ENCODE measurements at places on chromosomes 5 and 9. TPM values are rescaled to one million over a fixed set of nuclear protein-coding genes. Genes with fewer than 3 reads are reported as not detected.
A peak's percentile ranks its signal among the peaks of the same experiment; 100 is the strongest.

Gene LECT2
- not detected for total RNA-seq

Gene CARTPT
- total RNA-seq: not detected

Gene GOLGA1
- total RNA-seq: 23.2 TPM

Gene RORB
- 2.9 TPM for total RNA-seq

Gene CARD9
- total RNA-seq: 0.36 TPM

Gene GSN
- 95.2 TPM for total RNA-seq

Gene JAKMIP2
- 0.48 TPM for total RNA-seq

Gene TMEFF1
- 0.83 TPM for total RNA-seq

Gene IRF1
- 18.2 TPM for total RNA-seq

DNA sequence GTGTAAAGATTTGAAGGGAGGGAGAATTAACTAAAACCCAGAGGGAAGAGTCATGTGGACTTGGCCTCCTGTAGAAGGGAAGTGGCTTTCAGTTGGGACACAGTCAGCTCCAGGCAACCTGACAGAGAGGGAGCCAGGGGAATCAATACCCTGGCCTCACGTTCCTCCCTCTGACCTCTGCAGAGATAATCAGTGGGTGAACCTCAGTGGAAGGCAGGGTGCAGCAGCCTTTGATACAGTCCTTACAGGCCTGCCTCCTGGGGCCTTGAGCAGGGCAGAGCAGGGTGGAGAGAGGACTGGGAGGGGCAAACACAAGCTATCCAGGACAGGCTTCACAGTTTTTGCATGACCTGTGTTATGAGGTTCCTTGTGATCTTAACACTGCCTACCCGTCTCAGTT, 61.9 kb upstream of the GPBP1 start:
- DNase-seq: no peak

DNA sequence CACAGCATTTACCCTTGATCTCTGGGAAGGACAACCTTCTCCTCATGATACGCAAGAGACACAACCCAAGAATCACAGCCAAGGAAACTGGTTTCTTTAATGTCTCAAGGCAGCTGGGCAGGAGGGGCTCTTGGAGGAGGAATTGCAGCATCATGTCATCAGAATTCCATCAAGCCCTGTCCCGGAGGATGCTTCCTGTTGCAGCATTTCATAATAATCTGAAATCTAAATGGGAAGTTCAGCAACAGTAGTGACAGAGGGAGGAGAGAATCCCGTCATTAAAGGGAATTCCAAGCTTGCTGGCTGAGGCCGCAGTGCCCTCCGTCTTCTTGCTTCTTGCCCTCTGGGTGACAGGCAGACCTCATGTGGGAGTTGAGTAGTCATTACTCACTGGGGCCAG, 192.7 kb downstream of the TENT4A start:
- DNase-seq: peak; percentile 48

GRCh38 chr5:113378514-113378913, 56.3 kb downstream of the TSSK1B start:
- DNase-seq: no peak

DNA sequence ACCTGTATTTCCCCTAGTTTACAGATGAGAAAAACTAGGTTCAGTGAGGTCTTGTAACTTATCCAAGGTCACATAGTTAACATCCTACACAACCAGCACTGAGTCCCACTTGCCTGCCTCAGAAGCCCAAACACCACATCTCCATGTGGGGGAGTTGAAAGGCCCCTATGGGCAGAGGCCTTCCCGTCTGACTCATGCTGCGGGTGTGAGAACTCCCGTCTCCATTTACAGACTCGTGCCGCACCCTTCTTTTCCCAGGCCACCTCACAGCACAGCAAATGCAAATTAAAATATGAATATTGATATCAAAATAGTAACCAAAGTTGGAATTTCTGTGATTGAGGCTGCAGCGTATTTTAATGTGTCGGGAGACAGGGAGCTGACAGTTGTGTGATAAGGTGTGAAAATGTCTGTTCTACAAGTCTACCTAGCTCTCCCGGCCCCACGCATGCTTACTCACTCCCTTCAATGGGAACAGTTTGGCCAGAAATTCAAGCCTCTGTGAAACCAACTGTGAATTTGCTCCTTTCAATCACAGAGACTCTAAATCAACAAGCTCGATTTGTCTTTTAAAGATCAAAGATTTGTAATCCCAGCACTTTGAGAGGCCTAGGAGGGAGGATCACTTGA, 90.1 kb downstream of the CRB2 start:
- DNase-seq: peak; percentile 98

DNA sequence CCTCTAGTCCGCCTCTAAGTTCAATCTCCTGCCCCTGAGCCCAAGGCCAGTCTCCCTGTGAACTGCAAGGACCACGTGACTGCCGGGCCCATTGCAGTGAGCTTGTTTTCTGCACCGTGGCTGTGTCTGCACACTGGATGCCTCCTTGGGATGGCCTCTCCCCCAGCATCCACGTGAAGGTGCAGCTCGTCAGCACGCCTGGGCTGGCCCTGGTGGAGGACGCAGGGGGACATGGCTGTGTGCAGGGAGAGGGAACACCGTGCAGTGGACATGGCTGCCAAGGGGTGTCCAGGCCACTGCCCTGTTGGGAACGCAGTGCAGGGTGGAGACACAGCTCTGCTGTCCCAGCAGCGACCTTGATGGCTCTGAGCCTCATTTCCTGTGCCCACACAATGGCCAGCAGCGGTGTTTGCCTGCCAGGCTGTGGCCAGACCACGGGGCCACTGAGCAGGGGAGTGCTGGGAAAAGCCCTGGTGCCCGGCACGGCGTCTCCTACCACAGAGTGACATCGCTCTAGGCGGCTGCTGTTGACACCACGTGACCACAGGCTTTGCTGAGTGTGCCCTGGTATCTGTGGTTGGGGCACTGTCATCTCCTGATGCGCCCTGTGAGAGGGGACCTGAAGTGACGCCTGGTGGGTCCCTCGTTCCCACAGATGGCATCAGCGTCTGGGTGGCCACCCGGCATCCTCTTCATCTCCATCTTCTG, 26.9 kb upstream of the EXOC3 start:
- no peak for DNase-seq

- DNase-seq: no peak
These were observed 211.1 kb upstream of the TLE4 start for GRCh38 chr9:79360387-79361347.

GRCh38 chr5:36683821-36684434, 77.5 kb downstream of the SLC1A3 start:
- DNase-seq: no peak

DNA sequence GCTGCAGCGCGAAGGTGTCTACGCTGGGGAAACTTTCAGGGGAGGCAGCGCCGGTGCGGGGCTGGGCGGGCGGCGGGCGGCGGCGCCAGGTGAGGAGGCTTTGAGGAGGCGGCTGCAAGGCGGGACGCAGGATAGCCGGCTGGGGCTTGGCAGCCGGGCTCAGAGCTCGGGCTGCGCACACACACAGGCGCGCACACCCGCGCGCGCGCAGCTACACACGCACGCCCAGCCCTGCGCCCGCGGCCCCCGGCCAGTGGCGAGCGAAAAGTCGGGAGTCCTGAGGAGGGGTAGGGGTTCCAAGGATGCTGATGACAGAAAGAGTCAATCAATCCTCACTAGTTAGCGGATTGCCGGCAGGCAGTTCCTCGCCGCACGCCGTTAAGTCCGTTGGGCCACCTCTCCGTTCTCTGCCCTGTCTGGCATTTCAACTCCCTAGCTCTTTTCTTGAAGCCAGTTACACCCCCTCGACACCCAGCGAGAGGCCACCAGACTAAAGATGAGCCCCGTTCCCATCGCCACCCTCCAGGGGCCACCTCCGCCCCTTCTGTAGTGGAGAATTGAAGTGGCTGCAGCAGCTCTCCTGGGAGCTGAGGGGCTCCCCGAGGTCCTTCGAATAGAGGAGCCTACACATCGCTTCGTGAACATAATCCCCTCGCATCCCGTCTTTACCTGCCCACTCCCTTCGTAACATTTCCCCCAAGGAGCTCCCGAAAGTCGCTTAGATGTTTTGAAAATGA, 1640.3 kb upstream of the C9orf72 start:
- DNase-seq: no peak

- DNase-seq: no peak
These were observed 177.6 kb upstream of the PANK3 start for GRCh38 chr5:168756453-168757391.

DNA sequence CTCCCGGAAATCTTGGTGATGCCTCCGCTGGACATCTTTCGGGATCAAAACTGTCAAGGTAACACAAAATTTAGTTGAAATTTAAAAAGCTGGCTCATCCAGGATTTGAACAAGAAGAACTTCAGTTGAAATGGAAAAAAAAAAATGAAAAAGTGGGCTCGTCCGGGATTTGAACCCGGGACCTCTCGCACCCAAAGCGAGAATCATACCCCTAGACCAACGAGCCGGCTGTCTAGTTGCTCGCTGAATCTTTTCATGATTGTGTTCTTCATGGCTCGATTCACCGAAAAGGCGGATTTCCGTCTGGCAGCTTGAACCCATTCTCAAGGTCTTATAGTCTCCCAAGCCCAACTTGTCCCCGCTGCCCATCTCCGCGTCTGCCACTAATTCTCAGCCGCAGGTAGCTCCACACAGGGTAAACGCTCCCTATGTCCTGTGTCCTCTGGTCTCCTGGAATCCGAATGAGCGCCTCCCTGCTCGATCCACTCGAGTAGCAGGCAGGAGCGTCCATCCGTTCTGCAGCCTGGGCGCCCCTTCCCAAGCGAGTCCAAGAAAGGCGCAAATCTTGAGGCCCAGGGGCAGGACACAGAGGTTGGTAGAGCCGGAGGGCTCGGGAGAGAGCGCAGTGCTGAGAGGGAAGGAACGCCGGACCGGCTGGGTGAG, 16.2 kb downstream of the TRIM7 start:
- peak; percentile 81 for DNase-seq

DNA sequence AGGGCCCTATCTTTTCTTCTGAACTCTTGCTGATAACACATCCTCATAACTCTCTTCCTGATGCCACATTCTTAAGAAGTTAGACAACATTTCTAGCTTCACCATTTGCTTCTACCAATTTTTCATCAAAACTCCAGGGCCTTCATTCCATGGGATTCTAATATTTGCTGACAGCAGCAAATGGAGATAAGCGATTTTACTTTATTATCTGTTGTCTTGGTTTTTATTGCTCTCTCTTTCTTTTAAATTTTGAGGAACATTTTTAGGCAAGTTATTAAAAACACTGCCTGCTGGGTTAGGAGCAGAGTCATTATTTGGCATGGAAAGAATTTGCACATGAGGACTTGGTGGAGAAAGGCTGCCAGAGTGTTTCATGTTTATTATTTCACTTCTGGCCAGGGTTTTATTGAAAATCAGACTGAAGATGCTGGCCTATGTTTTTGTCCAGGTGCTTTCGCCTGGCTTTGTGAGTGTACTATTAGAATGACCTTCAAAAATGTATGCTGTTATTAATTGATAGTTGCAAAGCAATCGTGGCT, 27.7 kb downstream of the NSG2 start:
- DNase-seq: no peak
